ENCODE measurements at places on chromosomes 6 and 20.
A peak's percentile ranks its signal among the peaks of the same experiment; 100 is the strongest.

- DNase-seq = no peak
These were observed 39.6 kb downstream of the ESR1 start for GRCh38 chr6:151847064-151847463.

DNA sequence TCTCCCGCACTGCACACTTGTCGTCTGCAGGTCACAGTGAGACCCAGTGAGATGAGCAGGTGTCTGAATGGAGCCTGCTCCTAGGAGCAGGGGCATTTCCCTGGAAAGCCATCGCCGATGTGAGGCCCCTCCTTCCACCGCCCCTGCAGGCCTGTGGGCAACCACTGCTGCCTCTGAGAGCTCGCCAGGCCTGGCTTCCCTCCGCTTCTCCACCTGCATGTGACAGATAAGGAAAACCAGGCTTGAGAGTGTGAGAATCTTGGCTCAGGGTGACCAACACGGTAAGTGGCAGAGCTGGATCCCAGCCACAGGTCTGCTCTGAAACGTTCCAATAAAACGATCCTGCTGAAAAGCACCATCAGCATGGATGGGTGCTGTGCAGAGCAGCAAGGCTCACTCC is 332.8 kb downstream of the CDH4 start:
- peak; percentile 57 for DNase-seq

GRCh38 chr6:19083801-19084200 is 696.7 kb downstream of the RNF144B start:
- no peak for DNase-seq

DNA sequence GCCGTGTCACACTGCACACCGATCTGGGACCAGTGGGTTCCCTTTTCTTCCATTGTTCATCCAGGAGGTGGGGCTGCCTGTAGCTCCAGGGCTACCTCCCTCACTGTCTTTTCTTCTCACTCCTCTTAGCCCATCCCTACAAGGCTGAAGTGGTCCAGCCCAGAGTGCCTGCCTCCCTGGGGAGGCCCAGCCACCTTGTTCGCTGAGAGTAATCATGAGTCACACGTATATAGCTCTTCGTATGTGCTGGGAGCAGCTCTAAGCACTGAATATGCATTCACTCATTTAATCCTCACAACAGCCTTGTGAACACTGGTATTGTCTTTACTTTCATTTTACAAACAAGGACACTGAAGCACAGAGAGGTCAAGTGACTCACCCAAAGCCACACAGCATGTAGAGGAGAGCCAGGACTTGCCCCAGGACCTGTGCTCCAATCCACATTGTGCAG is 14.7 kb upstream of the CCDC167 start:
- no peak for DNase-seq

- no peak for DNase-seq
These were observed 15.5 kb downstream of the RIPOR3 start for GRCh38 chr20:50675671-50676376.

DNA sequence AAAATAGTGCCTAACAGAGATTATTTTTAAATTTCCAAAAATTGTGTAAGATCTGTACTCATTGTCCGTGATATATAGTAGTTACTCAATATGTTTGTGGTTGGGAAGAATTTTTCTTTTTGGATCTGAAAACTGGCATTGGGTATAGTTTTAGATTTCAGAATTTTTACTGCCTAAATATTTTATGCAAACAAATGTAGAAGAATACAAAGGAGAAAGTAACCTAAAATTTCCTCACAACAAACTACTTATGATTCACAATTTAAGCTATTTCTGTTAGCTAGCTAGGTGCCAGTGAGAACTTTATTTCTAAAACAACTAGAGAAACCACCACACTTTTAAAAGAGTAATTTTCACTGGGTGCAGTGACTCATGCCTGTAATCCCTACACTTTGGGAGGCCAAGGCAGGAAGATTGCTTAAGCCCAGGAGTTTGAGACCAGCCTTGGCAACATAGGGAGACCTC is 38.8 kb downstream of the SESN1 start:
- DNase-seq = no peak

- no peak for DNase-seq
These were observed 59.9 kb downstream of the NUDT3 start for GRCh38 chr6:34332251-34333198.

GRCh38 chr20:62215020-62215990 is 4.8 kb downstream of the HRH3 start:
- DNase-seq = no peak

- DNase-seq = no peak
These were observed 13.3 kb downstream of the ANKRD60 start for GRCh38 chr20:58215116-58215515.

GRCh38 chr6:100946711-100947110 is 65.6 kb upstream of the ASCC3 start:
- no peak for DNase-seq

GRCh38 chr6:53643481-53643965 is 22.0 kb downstream of the KLHL31 start:
- DNase-seq = no peak

DNA sequence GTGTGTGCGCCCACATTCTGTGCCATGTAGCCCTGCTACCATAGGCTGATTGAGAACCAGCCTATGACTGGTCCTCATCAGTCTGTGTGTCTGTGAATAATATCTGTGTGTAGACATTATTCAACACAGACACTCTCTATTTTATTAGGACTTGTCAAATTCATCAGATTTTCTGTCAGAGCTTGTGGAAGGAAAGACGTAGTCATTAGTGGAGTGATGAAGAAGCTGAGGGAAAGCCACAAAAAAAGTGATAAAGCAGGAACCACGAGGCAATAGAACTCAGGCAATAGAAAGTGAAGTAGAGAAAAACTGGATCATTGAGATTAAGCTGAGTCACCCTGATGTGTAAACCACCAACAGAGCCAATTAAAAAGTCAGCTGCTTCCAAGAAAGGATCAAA is 122.2 kb upstream of the MARCKS start:
- DNase-seq = no peak

GRCh38 chr20:51028616-51029212 is 5.8 kb upstream of the KCNG1 start:
- DNase-seq = no peak

GRCh38 chr6:38118791-38119365 is 299.4 kb downstream of the ZFAND3 start:
- no peak for DNase-seq

GRCh38 chr20:19212821-19213502 is 520 bp downstream of the SLC24A3 start:
- DNase-seq = peak; percentile 43

DNA sequence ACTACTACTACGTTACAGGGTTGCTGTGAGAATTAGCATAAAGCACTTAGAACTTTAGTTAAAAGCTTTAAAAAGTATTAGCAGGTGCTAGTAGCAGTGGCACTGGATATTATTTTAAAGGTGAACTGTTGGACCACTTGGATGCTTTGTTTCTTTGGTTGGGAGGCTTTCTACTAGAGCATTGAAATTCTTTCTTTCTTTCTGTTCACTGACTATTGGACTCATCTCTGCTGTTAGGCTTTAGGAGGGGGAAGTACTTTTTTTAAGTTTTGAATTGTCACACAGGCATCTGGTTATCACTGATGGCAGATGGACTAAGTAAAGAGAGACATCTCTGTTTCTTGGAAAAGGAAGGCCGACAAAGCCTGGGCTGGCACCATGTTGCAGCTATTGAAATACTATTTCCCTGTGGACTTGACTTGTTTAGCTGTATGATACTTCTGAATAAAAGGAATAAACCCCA is 4.8 kb downstream of the TBPL1 start:
- no peak for DNase-seq

GRCh38 chr20:62628691-62629090 is 13.6 kb upstream of the SLCO4A1 start:
- DNase-seq = peak; percentile 11

DNA sequence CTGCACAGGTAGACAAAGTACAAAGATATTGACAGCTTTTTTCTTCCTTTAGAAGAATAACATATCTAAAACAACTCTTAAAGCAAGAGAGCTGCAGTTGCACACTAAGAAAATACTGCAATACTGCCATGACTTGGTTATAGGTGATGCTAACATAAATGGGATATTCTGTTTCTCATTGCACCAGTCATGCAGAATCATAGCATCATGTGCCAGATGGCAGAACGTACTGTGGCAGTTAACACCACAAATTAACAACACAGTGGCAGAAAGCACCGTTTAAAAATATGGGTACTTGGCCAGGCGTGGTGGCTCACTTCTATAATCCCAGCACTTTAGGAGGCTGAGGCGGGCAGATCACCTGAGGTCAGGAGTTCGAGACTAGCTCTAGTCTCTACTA is 7.4 kb downstream of the ASXL1 start:
- no peak for DNase-seq

DNA sequence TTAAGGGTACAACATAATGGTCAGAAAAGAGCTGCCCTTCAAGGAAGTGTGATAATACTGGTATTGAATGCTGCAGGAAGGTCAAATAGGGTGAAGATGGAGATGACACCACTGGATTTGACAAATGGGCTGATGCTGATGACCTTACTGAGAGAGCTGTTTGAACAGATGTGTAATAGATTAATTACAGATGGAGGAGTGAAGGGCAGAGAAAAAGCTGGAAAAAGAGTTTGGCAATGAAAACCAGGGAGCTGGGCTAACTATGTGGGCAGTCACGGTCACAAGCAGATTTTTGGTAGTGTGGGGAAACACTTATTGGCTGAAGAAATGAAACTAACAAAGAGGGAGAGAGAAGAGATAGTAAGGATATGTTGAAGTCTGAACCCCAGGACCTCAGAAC is 83.6 kb upstream of the ENPP5 start:
- DNase-seq = no peak

GRCh38 chr6:110646419-110646698 is 168.9 kb downstream of the CDK19 start:
- DNase-seq = no peak

- no peak for DNase-seq
These were observed 491.2 kb downstream of the PREX1 start for GRCh38 chr20:48336597-48336996.

DNA sequence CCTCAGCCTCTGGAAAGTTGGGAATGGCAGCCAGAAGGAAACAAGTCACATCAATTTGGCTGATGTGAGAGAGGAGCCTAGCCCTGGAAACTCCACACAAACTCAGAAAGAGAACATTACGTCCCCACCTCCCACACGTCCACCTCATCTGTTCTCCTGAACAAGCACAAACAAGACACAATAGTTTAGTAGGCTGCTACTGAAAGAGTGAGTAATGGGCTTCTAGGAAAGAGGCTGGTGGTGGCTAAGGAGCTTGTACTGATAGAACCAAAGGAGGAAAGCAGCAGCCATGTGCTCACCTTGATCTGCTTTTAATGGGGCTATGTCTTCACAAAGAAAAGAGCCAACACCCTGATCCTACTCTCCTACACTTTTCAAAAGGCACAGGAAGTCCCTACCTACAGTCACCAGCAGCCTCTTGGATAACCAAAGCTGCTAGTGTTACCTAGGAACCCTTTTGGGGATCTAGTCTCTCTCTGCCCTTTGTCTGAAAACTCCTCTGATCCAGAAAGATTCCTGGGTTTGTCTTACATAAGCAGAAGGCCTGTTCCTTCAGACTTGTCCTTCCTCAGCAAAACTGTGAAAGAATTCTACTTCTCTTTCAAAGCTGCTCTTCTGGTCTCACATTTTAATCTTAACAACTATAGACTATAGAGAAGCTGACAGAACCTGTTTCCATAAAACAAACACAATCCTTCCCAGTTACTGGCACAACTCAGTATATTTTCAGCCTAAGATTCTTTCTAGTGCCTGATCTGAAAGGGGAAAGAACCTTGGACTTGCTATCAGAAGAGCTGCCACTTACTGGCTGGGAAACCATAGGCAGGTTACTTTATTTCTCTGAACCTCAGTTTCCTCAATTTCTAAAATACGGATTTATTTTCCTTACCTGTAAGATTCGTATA is 3.1 kb downstream of the PLAGL2 start:
- no peak for DNase-seq

GRCh38 chr6:72675396-72675795 is 53.5 kb downstream of the KCNQ5 start:
- DNase-seq = no peak

GRCh38 chr6:12068899-12069557 is 56.9 kb downstream of the HIVEP1 start:
- no peak for DNase-seq

DNA sequence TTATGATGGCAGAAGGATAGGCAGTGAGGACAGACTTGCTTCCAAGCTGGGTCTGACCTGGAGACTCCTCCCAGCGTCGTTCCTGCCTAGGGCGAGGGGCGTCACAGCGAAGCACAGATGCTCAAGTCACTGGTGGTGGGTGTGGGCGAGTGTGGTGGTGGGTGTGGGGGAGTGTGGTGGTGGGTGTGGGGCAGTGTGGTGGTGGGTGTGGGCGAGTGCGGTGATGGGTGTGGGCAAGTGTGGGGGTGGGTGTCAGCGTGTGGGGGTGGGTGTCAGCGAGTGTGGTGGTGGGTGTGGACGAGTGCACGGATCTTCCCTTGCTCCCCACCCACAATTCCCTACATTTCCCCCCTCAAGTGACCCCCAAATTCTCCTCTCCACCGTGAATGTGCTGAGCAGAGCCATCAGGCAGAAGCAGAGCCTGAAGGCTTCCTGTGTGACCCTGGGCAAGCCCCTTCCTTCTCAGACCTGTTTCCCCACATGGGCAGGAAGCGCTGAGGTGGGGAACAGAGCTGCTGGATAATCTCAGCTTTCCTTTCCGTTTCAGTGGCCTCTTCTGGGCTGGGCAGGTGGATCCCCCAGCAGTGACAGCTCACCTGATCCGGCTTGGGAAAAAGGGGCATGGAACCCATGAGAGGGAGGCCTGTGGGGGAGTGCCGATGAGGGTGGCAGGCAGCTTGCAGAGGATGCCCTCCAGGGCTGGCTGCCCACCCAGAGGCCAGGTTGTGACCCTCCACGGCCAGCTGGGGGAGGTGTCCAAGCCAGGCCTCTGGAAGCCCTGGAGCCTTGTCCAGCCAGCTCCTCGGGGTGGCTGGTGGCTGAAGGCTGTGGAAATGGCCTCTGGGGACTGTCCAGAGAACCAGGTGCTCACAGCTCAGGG is 42.9 kb downstream of the RSPO4 start:
- no peak for DNase-seq
